Activated CD4-positive, alpha-beta T cell treated with anti-CD3 and anti-CD28 coated beads, Interleukin-2, Interleukin-4, amounts not matched to agents 100 ng/mL and 50 ng/mL, durations not matched to agents 16 hours and 8 hours (primary cell): ENCODE measurements at places on chromosomes 12 and 14.

DNA sequence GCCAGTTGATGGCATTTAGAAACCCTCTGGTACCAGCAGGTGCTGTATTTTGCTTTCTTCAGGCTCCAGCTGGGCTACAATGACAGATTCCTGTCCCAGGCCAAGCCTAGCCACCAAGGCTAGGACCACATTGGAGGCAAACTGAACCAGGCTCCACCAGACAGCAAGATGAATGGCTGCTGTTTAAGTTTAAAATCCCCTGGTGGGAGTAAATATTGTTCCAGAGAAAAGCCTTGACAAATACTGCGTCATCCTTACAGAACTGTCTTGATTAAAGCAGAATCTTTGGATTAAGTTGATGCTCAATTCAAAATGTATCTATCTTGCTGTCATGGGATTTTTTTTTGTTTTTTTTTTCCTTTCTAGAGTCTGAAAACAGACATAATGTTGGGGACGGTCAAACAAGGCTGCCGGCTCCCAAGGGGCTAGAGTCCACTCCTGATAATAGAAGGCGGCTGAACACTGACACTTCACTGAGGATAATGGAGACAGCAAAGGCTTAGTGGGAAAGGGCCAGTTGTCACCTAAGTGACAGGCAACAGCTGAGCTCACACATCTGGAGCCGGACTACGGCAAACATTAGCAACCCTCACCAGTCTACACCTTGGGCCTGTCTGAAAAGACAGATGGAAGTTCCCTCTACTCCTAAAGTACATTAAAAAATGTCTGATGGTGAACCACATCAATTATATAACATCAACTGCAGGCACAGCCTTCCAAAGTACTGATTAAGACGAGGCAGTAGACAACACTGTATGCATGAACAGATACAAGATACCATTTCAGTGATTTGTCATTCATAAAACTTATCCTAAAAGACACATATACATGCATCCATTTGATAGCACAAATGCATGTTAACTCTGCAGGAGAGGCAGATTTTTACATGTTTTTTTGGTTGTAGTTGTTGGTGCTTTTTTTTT lies 1.7 kb downstream of the PRICKLE1 start:
- no peak for DNase-seq

- DNase-seq, result no peak
These were observed 98.9 kb downstream of the PRKCH start for GRCh38 chr14:61420326-61420725.

- no peak for DNase-seq
These were observed 189.3 kb downstream of the VRK1 start for GRCh38 chr14:96986256-96987085.

- no peak for DNase-seq
These were observed 56.0 kb upstream of the MGAT4C start for GRCh38 chr12:86312232-86312631.

DNA sequence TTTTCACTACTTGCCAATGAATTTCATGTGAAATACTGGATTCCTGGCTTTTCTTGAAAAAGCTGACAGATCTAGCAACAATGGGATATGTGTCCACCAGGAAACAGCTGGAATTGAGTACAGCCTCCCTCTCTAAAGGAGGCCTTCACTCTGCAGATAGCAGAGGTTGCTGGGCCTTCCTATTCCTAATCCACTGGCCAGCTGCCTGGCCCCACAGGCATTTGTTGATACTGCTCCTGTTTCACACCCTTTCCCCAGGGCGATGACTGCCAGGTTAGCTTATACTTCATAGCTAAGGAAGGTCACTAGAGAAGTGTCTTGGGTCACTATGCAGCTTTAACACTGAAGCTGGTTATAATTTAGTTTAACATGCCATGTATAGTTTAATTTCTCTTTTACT lies 87.5 kb upstream of the PDZRN4 start:
- no peak for DNase-seq

DNA sequence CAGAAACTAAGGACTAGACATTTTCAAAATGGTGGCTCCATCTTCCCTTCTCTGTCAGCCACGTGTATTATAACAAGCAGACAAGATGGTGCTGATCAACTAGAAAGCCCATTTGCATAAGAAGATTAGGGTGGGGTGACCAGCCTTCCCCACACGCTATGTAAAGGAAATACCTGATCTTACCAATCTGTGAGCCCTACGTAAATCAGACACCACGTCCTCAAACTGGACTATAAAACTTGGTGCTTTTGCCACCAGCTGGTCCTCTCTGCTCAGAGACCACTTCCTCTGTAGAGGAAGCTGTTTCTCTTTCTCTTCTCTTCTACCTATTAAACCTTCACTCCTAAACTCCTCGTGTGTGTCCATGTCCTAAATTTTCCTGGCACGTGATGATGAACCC lies 101.1 kb upstream of the PLEKHG7 start:
- no peak for DNase-seq

GRCh38 chr14:22395803-22396202 lies 193.2 kb downstream of the DAD1 start:
- no peak for DNase-seq

GRCh38 chr14:23638414-23639047 lies 2.4 kb downstream of the DHRS2 start:
- no peak for DNase-seq

DNA sequence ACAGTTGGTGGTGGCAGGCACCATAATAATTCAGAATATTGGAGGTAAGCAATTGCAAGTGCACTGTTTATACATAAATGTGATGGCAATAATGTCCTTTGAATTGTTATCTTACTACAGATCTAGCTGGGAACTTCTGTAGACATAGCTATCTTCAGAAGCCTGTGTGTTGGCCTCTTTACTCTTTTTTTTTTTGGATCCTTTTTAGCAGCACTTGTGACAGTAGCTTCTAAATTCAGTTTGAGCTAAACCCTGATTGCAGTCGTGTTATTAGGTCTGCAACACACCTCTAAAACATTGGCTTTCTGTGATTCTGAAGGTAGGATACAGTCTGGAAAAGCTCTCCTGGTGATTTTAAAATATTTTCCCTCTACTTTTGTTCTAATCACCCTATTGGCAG lies 38.5 kb downstream of the SLC38A6 start:
- no peak for DNase-seq

- DNase-seq, result peak; percentile 40
These were observed 17.7 kb downstream of the SPPL3 start for GRCh38 chr12:120886199-120887018.

GRCh38 chr14:61321385-61322010 lies at the start of gene PRKCH:
Gene PRKCH (plus strand): TSS chr14:61321579. CDS start chr14:61322102, 523 bp downstream.
- peak; percentile 86 for DNase-seq

DNA sequence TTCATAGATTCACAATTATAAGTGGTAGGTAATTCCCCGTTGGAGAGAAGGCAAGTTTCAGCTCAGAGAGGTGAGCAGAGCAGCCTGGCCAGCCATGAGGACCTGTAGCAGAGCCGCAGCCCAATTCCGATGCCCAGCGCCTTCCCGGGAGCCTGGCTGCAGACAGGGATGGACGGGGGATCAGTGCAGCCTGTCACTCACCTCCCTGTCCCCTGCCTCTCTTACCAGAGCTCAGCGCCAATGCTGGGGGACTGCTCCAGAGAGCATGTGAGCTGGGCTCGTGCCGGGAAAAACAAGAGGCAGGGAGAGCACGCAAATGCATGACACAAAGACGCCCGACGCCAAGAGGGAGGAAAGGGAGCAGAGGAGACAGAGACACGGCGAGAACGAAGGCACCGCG lies 231.9 kb downstream of the BCL11B start:
- no peak for DNase-seq

- DNase-seq, result no peak
These were observed 140.9 kb upstream of the SRRM4 start for GRCh38 chr12:118840399-118840798.

- DNase-seq, result no peak
These were observed 246.8 kb upstream of the AVPR1A start for GRCh38 chr12:63397807-63398206.

- no peak for DNase-seq
These were observed 168.3 kb downstream of the DUSP6 start for GRCh38 chr12:89183985-89184435.

- no peak for DNase-seq
These were observed 8.7 kb downstream of the SYNE3 start for GRCh38 chr14:95507701-95508103.

GRCh38 chr12:67927815-67928214 lies 61.4 kb upstream of the IFNG-AS1 start:
- DNase-seq, result no peak

- DNase-seq, result no peak
These were observed 4.6 kb downstream of the PSEN1 start for GRCh38 chr14:73140811-73141323.

- DNase-seq, result no peak
These were observed 387.5 kb downstream of the EGLN3 start for GRCh38 chr14:33563191-33563900.

- no peak for DNase-seq
These were observed 11.1 kb upstream of the LGALS3 start for GRCh38 chr14:55117803-55118441.

DNA sequence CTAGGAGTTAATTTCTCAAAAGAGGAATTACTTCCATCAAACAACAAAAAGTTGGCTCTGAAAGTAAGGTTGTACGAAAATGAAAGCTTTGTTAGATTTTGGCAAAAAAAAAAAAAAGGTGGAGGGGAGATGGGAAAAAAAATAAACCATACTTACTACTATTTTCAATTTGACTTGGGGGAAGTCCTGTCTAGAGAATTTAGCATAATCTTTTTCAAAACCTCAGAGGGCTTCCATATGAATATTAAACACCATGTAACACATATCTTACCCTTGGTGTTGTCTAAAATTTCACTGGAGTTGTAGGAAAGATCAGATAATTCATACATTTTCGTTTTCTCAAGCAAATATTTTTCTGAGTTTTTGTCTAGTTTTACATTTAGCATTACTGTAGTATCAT lies 17.5 kb downstream of the GRIP1 start:
- no peak for DNase-seq

- DNase-seq, result no peak
These were observed 211.4 kb downstream of the NTF3 start for GRCh38 chr12:5643266-5643665.

DNA sequence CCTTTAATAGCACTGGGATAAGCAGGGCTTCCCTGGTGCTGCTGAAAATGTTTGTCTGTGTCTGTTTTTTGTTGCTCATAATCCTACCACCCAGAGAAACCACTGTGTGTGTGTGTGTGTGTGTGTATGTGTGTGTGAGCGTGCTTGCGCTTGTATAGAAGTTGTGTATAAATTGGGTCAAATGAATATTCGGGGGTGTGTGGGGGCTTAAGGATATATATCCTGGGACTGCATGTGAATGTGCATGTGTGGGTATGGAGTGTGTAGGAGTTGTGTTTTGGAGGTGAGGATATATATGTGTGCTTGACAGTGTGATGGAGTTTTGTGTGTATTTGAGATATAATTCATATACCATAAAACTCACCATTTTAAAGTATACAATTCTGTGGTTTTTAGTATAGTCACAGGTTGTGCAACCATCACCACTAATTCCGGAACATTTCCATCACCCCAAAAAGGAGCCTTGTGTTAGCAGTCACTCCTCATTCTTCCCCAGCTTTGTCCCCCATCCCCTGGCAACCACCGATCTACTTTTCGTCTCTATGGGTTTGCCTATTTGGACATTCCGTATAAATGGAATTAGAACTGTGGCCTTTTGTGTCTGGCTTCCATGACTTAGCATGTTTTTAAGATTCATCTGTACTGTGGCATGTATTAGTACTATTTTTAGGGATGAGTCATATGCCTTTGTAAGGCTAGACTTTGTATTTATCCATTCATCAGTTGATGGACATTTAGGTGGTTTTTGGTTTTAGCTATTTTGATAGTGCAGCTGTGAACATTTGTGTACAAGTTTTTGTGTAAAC lies 25.6 kb downstream of the TCTN1 start:
- no peak for DNase-seq

- peak; percentile 39 for DNase-seq
These were observed 94.3 kb downstream of the RFLNA start for GRCh38 chr12:124389138-124389724.

DNA sequence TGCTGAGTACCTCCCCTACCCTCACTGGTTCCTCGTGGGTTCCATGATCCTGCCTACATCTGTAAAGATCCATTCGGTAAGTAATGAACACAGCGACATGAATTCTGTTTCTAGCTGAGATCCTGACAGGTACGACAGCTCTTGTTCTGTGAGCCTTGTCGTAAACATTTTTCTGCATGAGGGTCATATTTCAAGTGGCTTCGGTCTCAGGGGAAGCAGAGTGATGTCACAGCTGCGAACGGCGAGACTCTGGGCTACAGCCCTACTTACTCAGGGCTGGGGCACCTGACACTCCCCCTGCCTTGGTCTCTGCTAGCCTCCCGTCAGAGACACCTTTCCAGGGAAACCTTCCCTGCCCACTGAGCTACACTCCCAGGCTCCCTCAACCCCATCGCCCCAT lies 85.8 kb downstream of the RBM19 start:
- no peak for DNase-seq

GRCh38 chr12:106084014-106084671 lies 54.6 kb downstream of the NUAK1 start:
- DNase-seq, result no peak
